ENCODE measurements at places on chromosomes 3 and 15.

- no peak for DNase-seq
These were observed 19.3 kb upstream of the PRR23E start for GRCh38 chr3:127173516-127174166.

DNA sequence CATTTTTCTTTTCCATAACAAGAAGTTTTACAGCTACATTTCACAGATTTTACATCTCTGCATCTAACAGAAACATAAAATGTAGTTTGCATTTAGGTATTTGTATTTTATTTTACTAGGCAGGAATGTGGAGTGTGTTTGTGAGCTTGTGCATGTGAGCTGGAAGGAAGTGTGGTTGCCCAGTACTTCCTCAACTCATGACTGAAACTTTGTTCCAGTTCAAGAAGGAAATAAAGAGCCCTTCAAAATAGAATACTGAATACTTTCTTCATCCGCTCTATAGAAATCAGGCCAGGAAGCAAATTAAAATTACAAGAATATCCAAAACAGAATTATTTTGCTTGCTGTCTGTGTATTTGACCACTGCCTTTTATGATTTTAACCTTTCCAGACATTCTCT, 81.3 kb downstream of the CHL1 start:
- DNase-seq, result no peak

- DNase-seq, result no peak
These were observed 961.6 kb downstream of the MCTP2 start for GRCh38 chr15:95192923-95193322.

- DNase-seq, result no peak
These were observed 130.7 kb downstream of the LPP start for GRCh38 chr3:188284455-188285212.

GRCh38 chr3:110533089-110533488, 538.5 kb upstream of the NECTIN3 start:
- DNase-seq, result no peak

GRCh38 chr3:172517859-172518466, 5.3 kb downstream of the TNFSF10 start:
- DNase-seq, result no peak

GRCh38 chr3:27914199-27914598, 192.1 kb upstream of the EOMES start:
- no peak for DNase-seq

DNA sequence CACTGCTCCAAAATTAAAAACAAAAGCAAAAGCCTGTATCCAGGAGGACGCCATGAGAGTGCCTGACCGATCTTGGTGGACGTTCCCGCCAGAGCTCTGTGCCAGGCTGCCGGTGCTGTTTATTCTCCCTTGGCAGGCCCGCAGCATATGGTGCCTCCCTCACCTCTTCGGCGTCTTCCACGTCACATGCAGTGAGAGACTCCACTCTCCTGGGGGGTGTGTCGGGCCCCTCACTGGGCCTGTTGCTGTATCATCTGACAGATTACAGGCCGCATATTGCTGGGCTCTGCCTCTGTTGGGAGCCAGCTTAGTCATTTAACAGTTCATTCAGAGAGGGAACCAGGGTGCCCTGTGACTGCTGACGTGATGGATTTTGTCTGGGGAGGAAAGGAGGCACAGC, 86.4 kb upstream of the ARRDC4 start:
- no peak for DNase-seq

DNA sequence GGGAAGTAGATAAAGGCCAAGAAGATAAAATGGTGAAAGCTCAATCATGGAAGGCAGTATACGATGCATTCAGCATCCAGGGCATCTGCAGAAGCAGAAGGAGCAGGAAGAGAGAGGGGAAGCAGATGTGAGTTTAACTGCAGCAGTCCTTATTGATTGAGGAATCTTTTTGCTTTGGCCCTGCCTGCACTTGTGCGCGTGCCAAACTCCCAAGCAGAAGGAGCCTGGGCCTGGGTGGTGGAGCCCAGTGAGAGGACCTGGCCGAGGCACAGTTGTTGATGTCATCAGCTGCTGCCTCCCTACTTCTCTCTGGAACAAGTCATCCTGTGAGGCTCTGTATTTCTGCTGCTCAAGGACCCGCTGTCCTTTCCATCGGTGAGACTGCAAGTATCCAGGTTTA, 65.5 kb upstream of the ROPN1 start:
- no peak for DNase-seq

- DNase-seq, result no peak
These were observed 161.3 kb upstream of the SLC2A2 start for GRCh38 chr3:171187706-171188290.

GRCh38 chr3:49812916-49813496, 747 bp downstream of the UBA7 start:
- no peak for DNase-seq

GRCh38 chr3:152797751-152798432, 37.0 kb upstream of the P2RY1 start:
- DNase-seq, result no peak

DNA sequence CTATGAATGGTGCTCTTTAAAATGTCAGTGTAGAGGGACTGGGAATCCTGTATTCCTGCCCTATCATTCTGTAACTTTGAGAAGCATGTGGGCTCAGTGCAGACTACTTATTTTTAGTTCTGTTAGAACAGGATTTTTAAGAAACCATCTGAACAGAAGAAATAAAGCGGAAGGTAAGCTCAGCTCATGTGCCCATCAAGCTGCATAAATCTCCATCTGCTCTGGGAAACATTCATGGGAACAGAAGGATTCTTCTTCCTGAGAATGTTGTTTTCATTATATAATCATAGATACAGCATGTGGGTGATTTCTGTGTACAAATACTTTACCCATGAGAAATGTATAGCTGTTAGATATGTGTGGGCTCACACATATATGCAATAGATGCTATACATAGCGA, 69.9 kb downstream of the SIDT1 start:
- DNase-seq, result no peak

DNA sequence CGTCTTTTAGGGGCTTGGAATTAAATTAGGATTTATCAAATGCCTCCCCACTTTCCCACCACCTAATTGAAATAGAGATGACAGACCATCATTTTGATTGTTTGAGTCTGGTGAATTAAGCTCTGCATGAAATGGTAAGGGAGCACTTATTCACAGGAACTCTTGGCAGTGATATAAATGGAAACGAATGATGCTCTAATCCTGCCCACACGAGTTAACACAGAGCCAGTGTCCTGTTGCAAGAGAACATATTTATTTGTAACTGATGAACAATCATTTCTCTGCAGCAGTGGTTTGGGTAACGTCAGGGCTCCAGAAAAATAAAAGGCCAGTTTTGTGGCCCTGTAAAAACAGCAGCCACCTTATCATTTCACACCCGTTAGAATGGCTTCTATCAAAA, 163.3 kb downstream of the FEZF2 start:
- no peak for DNase-seq

GRCh38 chr3:47299381-47300318, 16.9 kb downstream of the KLHL18 start:
- no peak for DNase-seq

Measured in stomach (tissue), 19 donors.